Progenitor cell of endocrine pancreas (in vitro differentiated cells): ENCODE measurements at places on chromosomes 5 and 9.

DNA sequence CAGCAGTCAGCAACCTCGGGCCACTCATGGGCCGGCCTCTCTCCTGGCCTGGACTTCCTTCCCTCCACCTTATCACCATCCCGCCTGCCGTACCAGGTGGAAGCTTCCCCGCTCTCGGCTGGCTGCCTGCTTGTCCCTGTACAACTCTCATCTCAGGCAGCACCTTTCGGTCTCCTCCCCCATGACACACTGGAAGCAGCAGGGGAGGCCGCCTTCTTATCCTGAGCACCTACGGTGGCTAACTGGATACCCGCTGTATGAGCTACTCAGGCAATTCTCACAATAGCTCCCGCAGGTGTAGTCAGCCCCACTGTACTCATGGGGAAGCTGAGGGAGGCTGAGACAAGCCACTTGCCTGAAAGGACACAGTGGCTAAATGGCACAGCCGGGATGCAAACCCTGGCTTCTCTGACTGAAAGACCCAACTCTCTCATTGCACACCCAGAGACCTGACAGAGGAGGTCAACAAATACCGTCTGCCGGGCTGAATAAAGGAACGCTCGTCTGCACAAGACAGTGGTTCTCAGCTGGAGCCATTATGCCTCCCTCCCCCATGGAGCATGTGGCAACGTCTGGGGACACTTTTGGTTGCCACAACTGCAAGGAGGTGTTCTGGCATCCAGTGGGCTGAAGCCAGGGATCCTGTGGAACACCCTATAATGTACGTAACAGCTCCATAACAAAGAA lies 9.6 kb downstream of the STK10 start:
- peak overlapping the region; percentile 4 for H3K27ac ChIP-seq
- H3K27me3 ChIP-seq = no peaks in the 10 kb centered on the region
- DNase-seq = no peak
- H3K4me1 ChIP-seq = peaks cover 5% of the 10 kb centered on the region
- peaks cover 3% of the 10 kb centered on the region for H3K36me3 ChIP-seq
- no peak overlapping the region for H3K4me3 ChIP-seq

GRCh38 chr9:137982200-137982599 lies 104.6 kb downstream of the CACNA1B start:
- H3K36me3 ChIP-seq = no peaks in the 10 kb centered on the region
- no peaks in the 10 kb centered on the region for H3K4me1 ChIP-seq
- H3K27ac ChIP-seq = no peak overlapping the region
- no peaks in the 10 kb centered on the region for H3K27me3 ChIP-seq
- no peak overlapping the region for H3K4me3 ChIP-seq

DNA sequence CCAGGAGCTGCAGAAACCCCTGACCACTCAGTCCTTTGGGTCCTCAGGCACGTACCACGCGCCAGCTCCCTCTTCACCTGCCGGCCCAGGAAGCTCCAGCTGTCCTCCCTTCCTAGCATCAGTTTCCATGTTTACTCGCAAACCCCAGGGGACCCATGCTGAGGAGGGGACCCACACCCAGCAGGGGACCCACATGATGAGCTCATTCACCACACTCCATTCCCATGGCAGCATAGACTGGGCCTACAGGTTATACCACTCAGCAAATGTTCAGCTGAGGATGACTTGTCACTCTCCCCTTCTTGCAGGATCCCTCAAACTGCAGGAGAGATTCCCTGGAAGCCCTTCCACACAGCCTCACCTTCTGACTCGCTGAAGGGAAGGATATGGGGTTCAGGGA lies 73.5 kb upstream of the GALNT10 start:
- no peak overlapping the region for H3K27ac ChIP-seq
- no peaks in the 10 kb centered on the region for H3K36me3 ChIP-seq
- no peak for DNase-seq
- no peak overlapping the region for H3K4me3 ChIP-seq
- H3K27me3 ChIP-seq = peaks cover 26% of the 10 kb centered on the region

DNA sequence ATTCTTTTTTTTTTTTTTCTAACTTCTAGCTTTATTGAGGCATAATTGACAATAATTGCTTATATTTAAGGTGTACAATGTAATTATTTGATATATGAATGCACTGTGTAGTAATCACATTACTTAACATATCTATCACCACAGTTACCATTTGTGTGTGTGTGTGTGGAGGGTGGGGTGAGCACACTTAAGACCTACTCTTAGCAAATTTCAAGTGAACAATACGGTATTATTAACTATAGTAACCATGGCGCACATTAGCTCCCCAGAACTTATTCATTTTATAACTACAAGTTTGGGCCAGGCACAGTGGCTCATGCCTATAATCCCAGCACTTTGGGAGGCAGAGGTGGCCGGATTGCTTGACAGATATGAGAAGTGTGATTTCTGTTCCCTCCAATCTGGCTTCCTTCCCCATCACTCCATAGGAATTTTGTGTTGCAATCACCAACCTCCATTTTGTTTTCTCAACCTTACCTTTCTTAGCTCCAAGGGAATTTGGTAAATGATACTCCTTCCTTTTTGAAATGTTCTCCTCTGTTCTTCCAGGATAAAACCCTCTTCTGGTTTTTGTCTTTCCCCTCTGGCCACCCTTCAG lies 14.9 kb downstream of the TXN start:
- no peak overlapping the region for H3K4me3 ChIP-seq
- DNase-seq = no peak
- H3K4me1 ChIP-seq = no peaks in the 10 kb centered on the region
- no peak overlapping the region for H3K27ac ChIP-seq

DNA sequence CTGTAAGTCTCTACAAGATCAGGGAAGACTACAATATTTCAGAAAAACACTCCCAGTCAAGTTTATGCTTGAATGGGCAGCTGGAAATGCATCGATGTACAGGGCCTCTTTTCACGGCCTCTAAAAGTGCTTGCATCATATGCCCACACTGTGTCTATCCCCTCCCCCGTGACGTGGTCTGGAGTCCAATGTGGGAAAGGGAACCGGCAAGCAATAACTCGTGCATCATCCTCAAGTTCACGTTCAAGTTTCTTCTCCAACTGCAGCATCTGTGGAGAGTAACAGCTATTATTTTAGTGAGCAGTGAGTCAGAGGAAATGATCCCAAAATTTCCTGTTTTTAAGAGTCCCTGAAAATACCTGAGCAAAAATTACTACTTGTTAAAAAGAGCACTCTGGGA lies 22.3 kb downstream of the ATPSCKMT start:
- no peak overlapping the region for H3K27ac ChIP-seq
- H3K4me3 ChIP-seq = no peak overlapping the region
- no peaks in the 10 kb centered on the region for H3K27me3 ChIP-seq
- DNase-seq = no peak
- H3K4me1 ChIP-seq = no peaks in the 10 kb centered on the region
- peaks cover 22% of the 10 kb centered on the region for H3K36me3 ChIP-seq

- H3K4me3 ChIP-seq = no peak overlapping the region
- H3K36me3 ChIP-seq = peaks cover 7% of the 10 kb centered on the region
- no peaks in the 10 kb centered on the region for H3K27me3 ChIP-seq
Measured at GRCh38 chr9:530681-531080, 310.8 kb upstream of the DMRT1 start.

GRCh38 chr5:20604992-20605391 lies 617.0 kb upstream of the CDH18 start:
- no peak overlapping the region for H3K4me3 ChIP-seq
- peaks cover 5% of the 10 kb centered on the region for H3K27me3 ChIP-seq
- no peak for DNase-seq
- peaks cover 3% of the 10 kb centered on the region for H3K36me3 ChIP-seq
- no peak overlapping the region for H3K27ac ChIP-seq

- no peak for DNase-seq
- no peaks in the 10 kb centered on the region for H3K36me3 ChIP-seq
- peaks cover 44% of the 10 kb centered on the region for H3K4me1 ChIP-seq
- peak overlapping the region; percentile 81 for H3K4me3 ChIP-seq
- H3K27me3 ChIP-seq = no peaks in the 10 kb centered on the region
Measured at GRCh38 chr5:150484964-150485692, 22.8 kb upstream of the NDST1 start.

DNA sequence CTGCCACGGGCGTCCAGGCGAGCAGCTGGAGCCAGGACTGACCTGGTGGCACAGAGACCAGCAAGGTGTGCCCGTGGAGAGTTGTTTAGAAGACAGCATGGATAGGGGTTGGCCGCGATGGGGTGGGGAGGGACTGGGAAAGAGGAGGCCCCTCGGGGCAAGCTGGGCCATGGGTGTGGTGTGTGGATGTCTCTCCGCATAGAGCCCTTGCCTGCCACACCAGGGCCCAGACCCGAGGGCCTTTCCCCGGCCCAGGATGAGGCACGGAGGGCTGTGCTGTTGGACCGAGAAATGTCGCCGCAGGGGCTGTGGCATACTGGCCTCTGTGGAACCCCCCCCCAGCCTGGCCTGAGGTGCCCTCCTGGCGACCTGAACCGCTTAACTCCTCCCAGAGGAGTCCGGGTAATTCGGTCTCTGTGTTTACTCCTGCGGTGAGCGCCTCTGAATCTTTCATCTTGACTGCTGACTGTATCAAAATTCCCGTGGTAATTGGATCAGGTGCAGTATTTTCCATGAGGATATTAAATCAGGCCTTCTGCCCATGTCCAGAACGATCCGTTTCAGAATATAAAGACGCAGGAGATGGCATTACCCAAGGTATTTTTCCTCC lies 22.5 kb upstream of the LAMC3 start:
- no peak overlapping the region for H3K4me3 ChIP-seq
- H3K36me3 ChIP-seq = no peaks in the 10 kb centered on the region
- no peak for DNase-seq

GRCh38 chr5:180214870-180215770 lies 6.1 kb upstream of the RASGEF1C start:
- no peak for DNase-seq
- H3K27ac ChIP-seq = no peak overlapping the region
- H3K36me3 ChIP-seq = peaks cover 5% of the 10 kb centered on the region
- H3K4me3 ChIP-seq = no peak overlapping the region
- H3K4me1 ChIP-seq = no peaks in the 10 kb centered on the region

GRCh38 chr9:88529496-88529895 lies 5.5 kb upstream of the NXNL2 start:
- DNase-seq = no peak
- no peaks in the 10 kb centered on the region for H3K36me3 ChIP-seq
- H3K4me1 ChIP-seq = peaks cover 18% of the 10 kb centered on the region
- no peak overlapping the region for H3K4me3 ChIP-seq
- H3K27ac ChIP-seq = no peak overlapping the region

GRCh38 chr5:64451551-64451950 lies 54.3 kb upstream of the RGS7BP start:
- no peak overlapping the region for H3K27ac ChIP-seq
- H3K4me1 ChIP-seq = peaks cover 5% of the 10 kb centered on the region
- H3K36me3 ChIP-seq = no peaks in the 10 kb centered on the region
- DNase-seq = no peak
- no peak overlapping the region for H3K4me3 ChIP-seq
- H3K27me3 ChIP-seq = no peaks in the 10 kb centered on the region

- H3K4me1 ChIP-seq = peaks cover 6% of the 10 kb centered on the region
- H3K27ac ChIP-seq = no peak overlapping the region
- H3K4me3 ChIP-seq = no peak overlapping the region
- H3K36me3 ChIP-seq = no peaks in the 10 kb centered on the region
Measured at GRCh38 chr9:131833906-131834305, 94.0 kb upstream of the RAPGEF1 start.
